ENCODE measurements at places on chromosomes 11 and 22.

DNA sequence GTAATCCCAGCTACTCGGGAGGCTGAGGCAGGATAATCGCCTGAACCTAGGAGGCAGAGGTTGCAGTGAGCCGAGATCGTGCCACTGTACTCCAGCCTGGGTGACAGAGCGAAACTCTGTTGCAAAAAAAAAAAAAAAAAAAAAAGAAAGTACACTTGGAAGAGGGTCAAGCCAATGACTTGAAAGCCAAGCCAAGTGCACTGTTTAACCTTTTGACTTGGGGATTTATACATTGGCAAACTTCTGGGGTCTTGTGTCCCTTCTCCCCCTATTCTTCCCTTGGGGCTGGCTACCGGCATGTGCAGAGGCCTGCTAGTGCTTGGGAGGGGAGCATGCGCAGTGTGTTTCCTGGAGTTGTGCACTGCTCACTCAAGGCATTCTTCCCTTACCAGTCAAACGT lies 14.3 kb upstream of the THRSP start:
- no peak for DNase-seq

GRCh38 chr11:128551611-128552335 lies 35.6 kb downstream of the ETS1 start:
- DNase-seq = no peak

DNA sequence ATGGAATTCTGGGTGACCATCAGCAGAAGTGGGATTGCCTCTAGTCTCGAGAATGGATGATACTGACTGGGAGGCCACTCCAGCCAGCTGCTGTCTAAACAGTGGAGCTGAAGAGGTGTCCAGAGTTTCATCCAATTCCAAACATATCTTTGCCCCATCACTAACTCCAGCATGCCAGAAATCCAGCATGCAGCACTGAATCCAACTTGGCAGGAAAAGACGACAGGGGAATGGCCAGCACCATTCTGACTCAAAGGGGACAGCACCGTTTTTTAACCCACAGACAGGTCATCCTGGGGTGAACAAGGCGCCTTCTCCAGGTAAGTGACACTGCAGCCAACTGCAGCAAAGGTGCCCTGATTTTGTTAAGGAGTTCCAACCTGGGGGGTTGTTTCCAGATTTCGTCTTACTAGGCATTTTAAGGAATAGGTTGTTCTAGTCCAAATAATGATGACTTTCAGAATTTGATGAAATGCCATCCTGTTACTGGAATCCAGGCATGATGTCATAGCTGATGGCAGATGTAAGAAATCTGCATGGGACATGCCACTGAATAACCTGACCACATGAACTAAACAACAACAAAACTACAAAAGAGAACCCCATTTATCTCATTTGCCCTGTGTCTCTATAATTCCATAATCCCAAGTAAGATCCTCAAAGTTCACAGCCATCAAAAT lies 32.3 kb downstream of the FEZ1 start:
- DNase-seq = no peak

DNA sequence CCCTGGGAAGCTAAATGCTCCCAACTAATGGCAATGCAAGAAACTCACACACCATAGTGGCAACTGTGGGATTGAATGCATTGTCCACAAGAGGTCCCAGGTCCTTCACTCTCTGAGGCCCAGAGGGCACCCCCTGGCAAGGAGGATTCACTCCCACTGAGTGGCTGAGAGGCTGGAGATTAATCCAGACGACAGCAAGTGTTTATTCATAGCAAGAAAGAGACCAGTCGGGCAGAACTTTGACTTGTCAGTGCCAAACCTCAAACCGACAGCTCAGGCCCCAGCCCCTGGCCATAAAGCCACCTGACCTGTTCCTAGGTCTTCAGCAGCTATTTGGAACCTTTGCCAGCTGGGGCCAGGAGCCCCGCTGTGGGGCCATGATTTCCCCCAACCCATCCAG lies 54.5 kb upstream of the MPEG1 start:
- no peak for DNase-seq

DNA sequence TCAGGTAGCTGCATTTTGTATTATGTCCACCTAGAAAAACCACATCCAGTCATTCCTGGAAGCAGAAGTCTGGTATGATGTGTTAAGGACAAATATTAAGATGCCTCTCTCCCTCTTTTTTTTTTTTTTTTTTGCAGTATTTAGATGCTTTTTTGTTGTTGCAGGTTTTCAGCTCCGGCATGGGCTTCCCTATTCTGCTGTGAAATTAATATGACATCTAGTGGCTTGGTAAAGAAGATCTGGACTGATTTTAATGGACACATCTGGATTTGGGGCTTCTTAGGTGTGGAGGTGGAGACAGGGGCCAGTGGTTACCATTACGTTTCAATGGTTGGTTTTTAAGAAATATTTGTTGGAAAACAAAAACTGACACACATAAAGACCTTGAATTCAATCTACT lies 47.5 kb upstream of the RASSF10 start:
- DNase-seq = no peak

DNA sequence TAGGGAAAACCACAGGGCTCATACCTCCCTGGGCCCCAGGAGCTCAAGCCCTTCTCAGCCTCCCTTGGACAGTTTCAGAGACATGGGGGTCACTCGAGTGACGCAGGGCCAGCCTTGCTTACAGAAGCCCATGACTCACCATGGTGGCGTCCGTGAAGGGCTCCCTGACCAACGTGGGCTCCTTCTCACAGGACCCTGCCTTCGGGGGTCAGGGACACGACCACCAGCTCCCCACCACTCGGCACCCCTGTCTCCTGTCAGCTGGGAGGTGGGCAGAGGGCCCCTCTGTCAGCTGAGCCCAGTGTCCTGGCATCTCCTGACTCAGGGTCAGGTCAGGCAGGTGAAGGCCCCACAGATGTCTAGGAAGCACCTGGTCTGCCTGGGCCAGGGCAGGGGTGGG lies 126.3 kb upstream of the ANO1 start:
- no peak for DNase-seq

DNA sequence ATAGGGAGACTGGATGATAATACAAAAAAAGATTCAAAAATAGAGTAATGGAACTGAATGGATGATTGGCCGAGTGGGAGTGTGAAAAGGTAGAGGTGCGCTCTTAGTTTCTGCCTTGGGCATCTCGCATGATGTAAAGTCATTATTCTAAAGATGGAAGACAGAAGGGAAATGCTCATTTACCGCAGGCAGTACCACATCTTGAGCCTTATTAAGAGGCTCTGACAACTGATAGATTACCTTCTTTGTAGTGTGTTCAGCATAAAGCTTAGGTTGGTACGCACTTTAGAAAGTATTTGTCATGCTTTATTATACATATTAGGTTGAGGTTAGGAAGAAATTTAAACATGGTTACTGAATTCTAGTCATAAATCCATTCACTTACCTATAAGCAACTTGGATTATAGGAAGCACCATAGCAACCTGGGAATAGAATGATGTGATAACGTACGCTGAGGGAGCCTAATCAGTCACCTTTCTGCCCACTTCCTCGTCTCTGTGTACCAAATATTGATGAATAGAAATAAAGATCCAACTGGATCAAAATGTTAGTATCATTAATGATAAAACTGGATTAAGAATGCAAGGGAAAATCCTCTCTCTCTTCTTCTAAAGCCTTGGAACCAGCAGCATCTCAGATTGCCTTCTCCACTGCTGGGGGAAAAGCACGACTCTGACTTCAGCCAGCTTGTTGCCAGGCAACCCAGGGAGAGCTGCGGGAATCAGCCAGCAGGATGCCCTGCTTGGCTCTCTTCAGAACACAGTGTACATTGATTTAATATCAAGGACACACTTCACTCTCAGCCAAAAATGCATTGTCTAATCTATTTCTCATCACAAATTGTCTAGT lies 29.0 kb upstream of the VWA5A start:
- DNase-seq = no peak

DNA sequence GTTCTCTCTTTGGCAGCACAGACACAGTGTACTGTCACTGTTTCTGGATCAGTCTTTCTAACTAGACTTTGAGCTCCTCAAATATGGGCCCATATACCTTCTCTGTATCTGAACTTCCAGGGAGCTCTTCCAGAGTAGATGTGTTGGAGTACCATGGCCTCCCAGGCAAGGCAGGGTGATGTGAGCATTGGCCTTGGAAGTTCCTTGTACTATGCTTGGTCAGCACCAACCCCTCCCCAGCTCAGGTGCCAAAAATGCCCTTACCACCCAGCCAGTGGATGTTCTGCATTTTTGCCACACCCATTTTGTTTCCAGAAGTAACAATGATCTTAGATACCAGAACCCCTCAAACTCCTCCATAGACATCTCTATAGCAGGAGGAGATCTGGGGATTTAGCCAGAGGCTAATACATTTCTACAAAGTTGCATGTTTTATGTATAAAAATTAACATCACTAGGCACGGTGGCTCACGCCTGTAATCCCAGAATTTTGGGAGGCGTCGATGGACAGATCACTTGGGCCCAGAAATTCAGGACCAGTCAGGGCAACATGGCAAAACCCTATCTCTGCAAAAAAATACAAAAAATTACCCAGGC lies 132.7 kb downstream of the CCDC81 start:
- no peak for DNase-seq

DNA sequence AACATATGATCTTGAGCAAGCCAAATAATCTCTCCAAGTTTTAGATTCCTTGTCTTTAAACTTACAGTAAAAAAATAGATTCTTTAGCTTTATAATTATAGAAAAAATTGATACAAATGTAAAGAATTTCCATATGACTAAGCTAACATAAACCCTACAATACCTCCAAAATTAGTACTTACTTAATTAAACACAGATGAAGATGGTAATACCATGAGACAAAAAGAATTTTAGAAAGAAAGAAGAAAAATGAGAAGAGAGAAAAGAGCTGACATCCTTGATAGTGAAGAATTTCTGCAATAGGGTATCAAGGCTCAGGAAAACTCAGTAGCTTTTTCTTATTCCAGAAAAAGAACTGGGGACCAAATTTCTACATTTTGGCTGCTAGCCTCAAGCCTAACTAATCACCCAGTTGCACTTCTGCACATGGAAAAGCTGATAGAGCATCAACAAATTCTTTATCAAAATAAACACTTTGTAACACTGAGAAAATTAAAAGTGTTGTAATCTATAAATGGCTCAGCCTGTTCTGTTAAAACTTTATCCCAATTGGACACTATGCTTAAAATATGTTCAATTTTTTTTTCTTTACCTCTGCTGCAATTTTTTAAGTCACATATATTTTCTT lies 24.7 kb upstream of the SOX6 start:
- DNase-seq = no peak

DNA sequence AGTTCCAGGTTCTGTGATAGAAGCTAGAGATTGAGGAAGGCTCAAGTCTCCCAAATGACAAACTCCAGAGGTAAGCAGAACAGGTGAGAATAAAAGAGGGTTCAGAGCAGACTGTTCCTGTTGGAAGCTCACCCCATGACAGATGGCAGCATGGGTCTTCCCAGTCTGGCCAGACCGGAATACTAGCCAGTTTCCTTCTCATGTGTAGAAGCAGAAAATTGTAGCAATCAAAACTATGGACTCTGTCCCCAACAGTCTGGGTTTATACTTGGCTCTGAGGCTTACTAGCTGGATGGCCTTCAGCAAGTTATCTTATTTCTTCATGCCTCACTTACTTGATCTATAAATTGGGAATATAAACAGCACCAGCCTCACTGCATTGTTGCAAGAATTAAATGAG lies 494.8 kb downstream of the MN1 start:
- no peak for DNase-seq

DNA sequence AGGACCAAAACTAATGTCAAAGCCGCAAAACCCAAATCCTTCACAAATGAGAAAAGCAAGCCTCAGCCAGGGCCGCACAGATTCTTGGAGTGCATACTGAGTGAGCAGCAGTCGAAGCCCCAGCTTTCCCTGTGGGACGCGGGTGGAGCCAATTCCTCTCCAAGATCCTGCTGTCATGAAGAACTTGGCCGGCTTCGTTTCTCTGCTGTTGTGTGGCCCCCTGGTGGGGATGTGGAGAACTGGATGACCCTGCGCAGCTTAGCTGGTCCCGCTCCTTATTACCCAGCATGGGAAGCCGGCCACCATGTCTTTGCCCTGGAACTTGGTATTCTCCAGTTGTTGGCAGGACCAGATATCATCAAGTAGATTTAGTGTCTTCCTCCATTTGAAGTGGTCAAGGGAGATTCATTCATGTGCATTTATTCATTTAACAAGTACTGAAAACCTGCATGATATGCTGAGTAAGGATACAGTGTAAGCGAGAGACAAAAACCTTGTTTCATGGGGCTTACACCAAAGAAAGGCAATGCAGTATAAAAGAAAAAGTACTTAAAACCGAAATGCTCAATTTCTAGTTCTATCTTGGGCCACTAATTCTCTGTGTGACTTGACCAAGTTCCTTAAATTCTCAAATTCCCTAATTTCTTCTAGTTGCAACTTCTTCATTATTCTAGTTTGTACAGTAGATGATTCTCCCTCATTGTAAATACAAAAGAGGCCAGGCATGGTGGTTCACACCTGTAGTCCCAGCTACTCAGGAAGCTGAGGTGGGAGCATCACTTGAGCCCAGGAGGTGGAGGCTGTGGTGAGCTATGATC lies 56.7 kb upstream of the CRTAM start:
- peak; percentile 64 for DNase-seq

DNA sequence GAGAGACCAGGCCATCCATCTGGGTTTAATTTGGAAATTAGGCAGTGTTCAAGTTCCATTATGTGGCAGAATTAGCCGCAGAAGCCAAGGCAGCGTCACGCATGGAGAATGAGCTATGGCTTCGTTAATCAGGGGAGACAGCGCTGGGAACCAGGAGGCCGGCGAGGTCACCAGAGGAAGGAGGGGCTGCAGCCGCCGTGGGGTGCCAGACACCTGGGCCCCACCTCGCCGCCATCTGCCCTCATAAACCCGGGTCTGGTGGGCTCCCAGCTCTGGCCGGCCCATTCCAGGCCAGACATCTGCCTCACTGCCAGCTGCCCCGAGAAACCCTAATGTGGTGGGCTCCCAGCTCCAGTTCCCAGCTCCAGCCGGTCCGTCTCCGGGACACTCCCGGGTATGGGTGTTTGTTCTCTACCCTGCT lies 676.9 kb downstream of the BRD1 start:
- no peak for DNase-seq

- DNase-seq = no peak
Observed at GRCh38 chr22:41799486-41800347, 762 bp upstream of the CCDC134 start.

DNA sequence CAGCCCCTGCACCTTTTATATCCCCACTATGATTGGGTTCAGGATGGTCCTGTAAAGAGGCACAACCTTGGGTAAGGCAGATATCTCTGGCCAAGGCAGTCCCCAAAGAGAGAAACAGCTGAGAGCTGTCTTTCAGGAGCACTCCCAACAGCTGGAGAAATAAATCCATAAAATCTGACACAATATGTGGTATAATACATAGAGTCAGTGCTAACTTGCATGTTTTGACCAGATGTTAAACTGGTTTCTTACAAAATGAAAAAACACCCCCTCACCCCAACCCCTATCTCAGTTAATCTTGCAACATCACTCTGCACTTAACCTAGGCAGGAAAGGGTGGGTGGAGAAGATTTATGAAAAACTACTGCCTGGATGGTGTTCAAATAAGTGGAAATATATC lies 44.0 kb upstream of the C11orf87 start:
- DNase-seq = no peak

- DNase-seq = no peak
Observed at GRCh38 chr11:120579611-120580031, 68.1 kb downstream of the GRIK4 start.

- DNase-seq = no peak
Observed at GRCh38 chr11:7640816-7641215, 32.5 kb downstream of the CYB5R2 start.
